Renal cortical epithelial cell (primary cell): ENCODE measurements at places on chromosomes 1 and 21.

- peak; percentile 94 for DNase-seq
Observed at GRCh38 chr1:36034692-36035091, 49.2 kb upstream of the TEKT2 start.

DNA sequence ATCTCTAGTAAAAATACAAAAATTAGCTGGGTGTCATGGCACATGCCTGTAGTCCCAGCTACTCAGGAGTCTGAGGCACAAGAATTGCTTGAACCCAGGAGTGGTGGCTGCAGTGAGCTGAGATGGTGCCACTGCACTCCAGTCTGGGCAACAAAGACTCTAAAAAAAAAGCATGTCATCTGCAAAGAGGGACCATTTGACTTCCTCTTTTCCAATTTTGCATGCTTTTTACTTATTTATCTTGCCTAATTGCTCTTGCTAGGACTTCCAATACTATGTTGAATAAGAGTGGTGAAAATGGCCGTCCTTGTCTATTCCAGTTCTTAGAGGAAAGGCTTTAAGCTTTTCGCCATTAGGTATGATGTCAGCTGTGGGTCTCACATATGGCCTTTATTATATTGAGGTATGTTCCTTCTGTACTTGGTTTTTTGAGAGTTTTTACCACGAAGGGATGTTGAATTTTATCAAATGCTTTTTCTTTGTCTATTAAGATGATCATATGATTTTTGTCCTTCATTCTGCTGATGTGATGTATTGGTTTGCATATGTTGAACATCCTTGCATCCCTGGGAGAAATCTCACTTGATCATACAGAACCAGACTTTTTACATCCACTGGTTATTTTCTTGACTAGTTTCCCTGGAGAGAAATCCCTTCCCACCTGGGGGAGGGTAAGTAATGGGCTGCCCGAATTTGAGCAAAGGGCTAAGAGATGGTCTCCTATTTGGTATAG lies 17.0 kb upstream of the RAP1GAP start:
- no peak for DNase-seq

- no peak for DNase-seq
Observed at GRCh38 chr1:101924700-101925099, 72.0 kb downstream of the OLFM3 start.

GRCh38 chr1:19481826-19482398 lies 3.4 kb downstream of the CAPZB start:
- DNase-seq = no peak

DNA sequence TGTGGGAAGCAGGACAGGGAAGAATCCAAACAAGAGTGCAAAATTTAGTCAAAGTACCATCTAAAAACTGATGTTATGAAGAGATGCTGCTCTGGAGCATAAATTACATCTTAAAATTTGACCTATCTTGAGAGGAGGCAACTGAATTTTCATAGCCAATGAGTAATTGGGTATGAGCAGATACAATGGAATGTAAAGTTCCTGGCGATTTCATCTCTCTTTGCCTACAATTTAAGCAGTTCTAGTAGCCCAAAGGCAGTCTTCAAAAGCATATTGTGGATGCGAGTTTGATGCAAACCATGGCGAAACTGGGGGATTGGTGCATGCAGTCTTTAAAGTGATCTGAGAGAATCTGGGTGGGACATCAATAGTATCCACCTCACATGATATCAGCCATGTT lies 1265.9 kb downstream of the BRINP3 start:
- peak; percentile 66 for DNase-seq

- no peak for DNase-seq
Observed at GRCh38 chr1:218447010-218447689, 102.0 kb downstream of the TGFB2 start.
